ENCODE measurements at places on chromosomes 1 and 21.

- DNase-seq, result no peak
Measured at GRCh38 chr1:86067626-86068025, 88.9 kb downstream of the COL24A1 start.

DNA sequence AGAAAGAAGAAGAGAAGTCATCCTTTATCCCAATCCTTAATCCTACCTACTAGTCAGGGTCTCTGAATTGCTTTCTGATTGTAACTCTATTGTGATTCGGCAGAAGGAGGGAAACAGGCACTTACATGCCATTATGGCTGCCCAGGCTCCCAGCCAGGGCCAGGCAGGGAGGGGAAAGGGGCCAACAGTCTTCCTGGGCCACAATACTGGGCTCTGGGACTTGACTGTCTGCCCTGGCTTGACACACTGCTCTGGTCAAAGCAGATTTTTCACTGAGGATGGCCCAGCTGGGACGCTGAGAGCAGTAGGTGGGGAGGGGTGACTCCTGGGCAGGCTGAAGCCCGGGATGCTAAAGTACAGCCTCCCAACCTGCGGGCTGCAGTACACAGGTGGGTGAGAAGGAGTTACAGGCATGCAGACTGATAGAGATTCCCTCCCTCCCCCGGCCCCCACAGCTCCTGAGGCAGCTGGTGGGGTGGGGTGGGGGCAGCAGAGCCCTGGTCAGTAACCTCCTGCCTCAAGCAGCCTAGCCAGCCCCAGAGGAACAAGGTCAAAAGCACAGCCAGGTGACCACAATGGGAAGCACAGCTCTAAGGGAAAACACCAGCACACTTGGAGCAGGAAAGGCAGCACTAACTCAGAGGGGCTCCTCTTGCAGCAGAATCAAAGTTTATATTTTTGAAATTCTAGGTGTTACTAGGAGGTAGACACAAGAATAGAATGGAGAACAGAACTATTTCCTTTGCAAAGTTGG, 25.3 kb downstream of the KCND3 start:
- DNase-seq, result no peak

- no peak for DNase-seq
Measured at GRCh38 chr1:170471398-170472053, 60.4 kb upstream of the GORAB start.

- no peak for DNase-seq
Measured at GRCh38 chr1:31095298-31095981, 29.9 kb upstream of the PUM1 start.

DNA sequence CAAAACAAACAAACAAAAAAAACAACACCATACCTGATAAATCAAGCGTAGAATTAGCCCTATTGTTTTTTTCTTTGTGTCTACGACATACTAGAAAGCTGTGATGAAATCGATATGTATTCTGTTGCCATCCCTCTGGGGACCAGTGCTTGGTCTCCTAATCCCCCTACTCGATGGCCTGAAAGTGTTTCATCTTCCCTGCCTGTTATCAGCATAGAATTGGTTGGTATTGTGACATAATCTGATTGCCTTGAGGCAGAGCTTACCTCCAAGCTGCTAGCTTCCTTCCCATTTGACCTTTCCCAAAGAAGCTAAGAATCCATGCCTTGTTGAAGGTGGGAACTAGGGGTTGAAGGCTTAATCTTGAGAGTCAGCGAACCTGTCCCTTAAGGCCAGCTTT, 40.7 kb upstream of the PIGV start:
- DNase-seq, result no peak

GRCh38 chr21:44463724-44464123, 8.4 kb downstream of the LRRC3 start:
- no peak for DNase-seq

GRCh38 chr1:113199760-113200455, 126.9 kb downstream of the LRIG2 start:
- no peak for DNase-seq

DNA sequence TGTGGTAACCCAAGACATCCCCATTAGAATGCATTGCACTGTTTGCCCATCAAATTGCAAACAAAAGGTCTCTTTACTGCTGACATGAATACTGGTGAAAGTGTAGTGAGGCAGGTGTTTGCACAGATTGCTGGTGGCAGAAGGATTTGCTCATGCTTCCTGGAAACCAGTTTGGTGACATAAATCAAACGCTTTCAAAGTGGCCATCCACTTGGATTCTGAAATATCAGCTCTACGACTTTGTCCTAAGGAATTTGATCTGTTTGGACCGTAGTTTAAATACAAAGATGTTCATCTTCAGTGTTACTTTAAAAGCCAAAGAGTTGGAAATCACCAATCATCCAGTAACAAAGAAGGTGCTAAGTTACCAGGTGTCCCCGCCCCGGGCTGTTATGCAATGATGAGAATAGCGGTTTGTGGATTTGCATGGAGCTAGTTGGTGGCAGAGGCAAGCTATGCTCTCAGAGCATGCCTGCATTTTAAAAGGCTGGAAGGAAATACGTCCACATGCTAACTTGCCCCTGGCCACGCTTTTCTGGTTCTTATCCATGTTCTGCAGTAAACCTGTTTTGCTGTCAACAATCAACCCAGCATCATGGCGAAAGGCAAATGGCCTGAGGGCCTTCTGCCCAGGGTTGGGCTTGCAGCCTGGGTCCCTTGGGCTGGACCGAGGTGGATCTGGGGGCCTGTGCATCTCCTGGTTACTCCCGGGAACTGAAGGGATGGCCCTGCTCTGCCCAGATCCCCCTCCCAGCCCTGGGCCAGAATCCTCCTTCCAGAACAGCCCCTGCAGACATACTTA, 49.2 kb downstream of the UMODL1 start:
- peak; percentile 59 for DNase-seq

- no peak for DNase-seq
Measured at GRCh38 chr1:51636764-51637522, 20.1 kb downstream of the OSBPL9 start.

DNA sequence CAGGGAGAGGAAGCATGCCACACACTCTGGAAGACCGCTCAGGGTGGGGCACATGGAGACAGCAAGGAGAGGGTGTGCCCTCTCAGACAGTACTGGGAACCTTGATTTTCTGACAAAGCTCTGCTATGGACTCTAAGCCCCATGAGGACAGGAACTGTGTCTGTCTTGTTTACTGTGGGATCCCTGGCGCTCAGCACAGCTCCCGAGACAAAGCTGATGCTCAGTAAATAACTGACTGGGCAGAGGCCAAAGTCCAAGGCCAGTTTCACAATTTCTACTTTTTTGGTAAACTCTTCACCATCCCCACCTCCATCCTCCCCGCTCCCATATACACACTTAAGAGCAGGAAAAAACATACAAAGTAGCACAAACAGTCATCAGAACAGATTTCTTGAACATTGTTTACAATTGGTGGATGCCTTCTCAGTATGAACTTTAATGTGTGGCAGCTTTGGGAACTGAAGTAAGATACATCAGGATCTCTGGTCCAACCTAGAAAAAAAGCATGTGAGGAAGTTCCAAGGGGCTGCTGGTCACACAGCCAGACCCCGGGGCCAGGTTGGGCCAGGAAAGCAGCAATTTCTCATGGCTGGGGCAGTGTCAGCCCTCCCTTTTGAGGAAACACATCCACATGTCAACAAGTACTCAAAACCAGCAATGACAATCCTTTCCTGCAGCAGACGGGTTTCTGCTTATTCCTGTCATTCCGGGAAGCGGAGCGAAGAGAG, 5.6 kb upstream of the AHCYL1 start:
- DNase-seq, result no peak

DNA sequence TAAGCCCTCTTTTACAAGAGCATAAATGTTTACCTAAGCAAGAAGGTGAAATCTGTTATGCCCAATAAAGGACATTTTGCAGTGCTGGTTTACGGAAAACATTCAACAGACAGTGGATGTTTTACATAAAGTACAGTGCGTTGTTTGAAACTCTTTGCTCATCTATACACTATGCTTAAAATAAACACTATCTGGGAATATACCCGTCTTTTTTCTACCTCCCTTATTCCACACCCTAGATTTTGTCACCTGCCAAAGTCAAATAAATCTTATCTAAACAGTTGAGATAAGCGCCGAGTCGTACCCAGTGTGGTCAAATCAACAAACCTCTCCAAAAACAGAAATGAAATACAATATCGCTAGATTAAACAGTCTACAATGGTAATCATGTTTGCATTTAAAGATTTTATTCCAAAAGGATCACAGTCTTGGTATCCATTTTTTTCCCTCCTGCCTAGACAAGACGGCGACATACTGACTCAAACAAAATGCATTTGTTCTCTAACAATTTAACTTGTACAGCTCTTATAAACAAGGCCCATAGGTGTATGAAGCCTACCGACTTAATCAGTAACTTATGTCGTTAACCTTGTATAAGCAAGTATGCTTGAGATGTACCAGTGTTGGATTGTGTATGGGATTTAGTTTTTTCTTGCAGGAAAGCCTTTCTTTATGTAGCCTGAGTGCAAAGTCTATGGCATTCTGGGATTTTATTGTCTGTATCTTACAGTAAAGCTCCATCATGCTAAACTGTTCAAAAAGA, 189.1 kb downstream of the FMN2 start:
- DNase-seq, result no peak

GRCh38 chr1:62687421-62687902, 724 bp downstream of the DOCK7 start:
- peak; percentile 52 for DNase-seq

- no peak for DNase-seq
Measured at GRCh38 chr1:229275005-229275404, 4.1 kb downstream of the RAB4A start.

All from T47D (cell line).